Stimulated activated CD4-positive, alpha-beta T cell treated with anti-CD3 and anti-CD28 coated beads, TNF-alpha, amount 100 ng/mL, for 24 hours (primary cell): ENCODE measurements at places on chromosomes 1 and 21.

GRCh38 chr1:209627027-209627731 is 25.0 kb downstream of the LAMB3 start:
- no peak for DNase-seq

- no peak for DNase-seq
These were observed 14.6 kb downstream of the SPSB1 start for GRCh38 chr1:9307303-9307702.

DNA sequence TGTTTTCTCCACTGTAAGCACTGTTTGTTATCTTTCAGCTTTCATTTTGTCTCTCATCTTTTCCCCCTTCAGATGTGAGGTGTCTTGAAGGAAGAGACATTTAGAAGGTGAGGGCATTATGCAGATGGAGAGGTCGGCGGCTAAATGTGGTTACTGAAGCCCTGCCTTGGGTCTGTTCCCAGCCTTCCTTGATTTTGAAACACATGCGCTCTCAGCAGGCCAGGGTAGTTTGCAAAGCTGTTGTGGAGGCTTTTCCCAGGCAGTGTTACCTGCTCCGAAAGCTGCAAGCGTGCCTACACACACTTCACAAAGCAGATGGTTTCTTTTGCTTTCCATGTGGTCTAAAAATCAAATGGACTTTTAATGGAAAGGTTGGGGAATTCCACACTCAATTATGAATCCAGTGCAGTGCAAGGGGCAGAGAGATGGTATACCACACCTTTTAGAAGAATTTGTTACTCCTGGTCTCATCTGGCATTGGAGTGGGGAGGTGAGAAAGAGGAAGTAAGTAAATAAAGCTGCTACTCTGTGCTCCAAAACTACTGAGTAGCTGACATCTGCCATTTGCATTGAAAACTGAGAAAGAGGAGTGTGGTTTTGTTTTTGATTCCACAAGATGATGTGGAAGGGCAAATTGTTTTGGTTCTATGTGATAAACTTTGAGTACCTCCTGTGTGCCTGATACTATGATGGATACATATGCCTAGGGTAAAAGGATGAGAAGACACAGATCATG is 91.9 kb downstream of the NFIA start:
- no peak for DNase-seq

GRCh38 chr1:164609089-164609488 is 50.1 kb downstream of the PBX1 start:
- DNase-seq, result no peak

DNA sequence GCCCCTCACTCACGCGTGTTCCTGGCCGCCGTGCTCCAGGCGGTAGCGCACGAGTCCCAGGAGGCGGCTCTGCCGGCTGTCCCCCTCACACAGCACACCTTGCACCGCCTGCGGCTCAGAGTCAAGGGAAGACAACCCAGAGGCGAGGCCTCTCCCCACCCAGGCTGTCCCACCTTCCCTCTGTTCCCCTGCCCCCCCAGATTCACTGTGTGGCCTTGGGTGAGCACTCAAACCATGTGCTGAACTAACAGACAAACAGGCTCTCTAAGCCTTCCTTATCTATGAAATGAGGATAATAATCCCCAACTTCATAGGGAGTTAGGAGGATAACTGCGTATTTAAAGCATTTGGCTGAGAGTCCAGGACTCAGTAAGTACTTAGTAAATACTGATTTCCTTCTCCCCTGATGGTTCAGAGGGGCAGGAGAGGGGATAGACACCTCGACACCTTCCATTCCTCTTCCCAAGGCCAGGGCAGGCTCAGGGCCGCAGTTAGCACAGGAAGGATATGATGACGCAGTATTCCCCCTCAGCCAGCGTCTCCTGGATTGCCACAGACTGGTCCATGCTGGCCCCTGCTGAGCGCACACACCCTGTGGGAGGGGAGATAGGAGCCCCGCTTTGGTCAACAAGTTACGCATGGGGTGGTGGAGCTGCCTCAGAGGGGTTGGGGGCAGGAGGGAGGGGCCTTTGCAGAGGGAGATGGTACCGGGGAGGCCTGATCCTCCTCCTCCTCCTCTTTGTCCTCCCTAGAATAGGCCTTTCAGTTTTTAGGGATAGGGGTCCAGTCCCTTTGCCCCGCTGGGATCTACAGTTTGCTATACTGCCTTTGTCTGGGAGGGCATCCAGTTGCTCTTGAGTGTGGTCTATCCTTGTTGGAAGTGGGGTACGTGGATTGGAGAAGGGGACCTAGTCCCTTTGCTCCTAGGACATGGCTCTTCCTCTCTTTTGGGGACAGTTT is 830 bp downstream of the INPP5B start:
- DNase-seq, result no peak
